T47D (cell line): ENCODE measurements at places on chromosomes 12 and 14.

- DNase-seq: no peak
Observed at GRCh38 chr12:1171657-1172408, 180.8 kb downstream of the ERC1 start.

DNA sequence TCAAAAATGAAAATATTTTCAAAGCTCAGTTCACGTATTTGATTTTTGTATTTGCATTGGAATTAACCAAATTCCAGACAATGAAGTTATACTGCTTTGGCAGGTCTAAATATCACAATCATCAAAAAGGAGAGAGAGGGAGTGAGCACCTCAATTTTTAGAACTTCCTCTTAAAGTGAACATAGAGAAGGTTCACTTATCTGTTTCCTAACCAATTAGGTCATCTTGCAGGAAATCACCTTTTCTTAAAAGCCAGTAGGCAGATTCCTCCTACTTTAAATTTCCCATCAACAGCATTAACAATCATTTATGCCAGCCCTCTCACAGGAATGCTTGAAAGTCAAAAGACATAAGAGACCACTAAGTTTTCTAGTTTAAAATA is 388.7 kb downstream of the ZFP36L1 start:
- no peak for DNase-seq

GRCh38 chr12:98821232-98821631 is 176.1 kb downstream of the APAF1 start:
- DNase-seq: no peak

GRCh38 chr12:911191-911826 is 38.2 kb downstream of the RAD52 start:
- no peak for DNase-seq

- DNase-seq: no peak
Observed at GRCh38 chr12:124389138-124389724, 94.3 kb downstream of the RFLNA start.

DNA sequence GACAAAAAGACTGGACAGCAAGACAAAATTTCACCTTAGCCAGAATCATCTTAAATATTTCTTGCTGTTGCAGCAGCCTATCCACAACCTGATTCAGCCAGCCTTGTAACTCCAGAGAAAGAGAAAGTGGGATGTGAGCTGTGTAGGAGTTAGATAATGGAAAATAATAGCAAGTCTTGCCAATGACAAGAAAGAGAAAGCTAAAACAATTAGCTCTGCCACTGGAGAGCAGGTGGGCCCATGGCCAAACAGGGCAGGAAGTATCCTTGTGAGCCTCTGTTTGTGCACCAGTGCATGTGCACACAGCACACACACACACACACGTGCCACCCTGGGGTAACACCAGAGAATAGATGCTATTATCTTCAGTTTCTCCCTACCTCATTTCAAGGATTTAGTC is 106.0 kb upstream of the CCDC196 start:
- no peak for DNase-seq

- DNase-seq: no peak
Observed at GRCh38 chr12:68359674-68360073, 27.5 kb upstream of the MDM1 start.

DNA sequence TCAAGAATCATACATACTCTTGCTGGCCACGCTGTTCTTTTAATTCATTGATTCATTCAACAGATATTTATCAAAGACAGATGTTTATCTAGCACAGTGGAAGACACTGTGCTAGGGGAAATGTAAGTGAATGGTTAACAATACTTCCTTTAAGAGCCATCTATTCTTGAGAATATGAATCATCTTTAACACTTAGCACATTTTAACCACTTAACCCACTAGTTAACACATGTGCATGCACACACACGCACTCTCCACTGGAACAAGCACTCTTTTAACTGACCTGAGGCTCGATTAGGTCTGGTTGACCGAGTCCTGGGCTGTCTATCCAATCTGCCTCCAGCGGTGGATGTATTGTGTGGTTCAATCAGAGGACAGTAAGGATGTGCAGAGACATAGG is 34.6 kb downstream of the LMNTD1 start:
- DNase-seq: peak; percentile 27

GRCh38 chr14:44897845-44898151 is 63.9 kb downstream of the KLHL28 start:
- no peak for DNase-seq

- peak; percentile 33 for DNase-seq
Observed at GRCh38 chr14:49306152-49306751, 279.9 kb downstream of the RPS29 start.

DNA sequence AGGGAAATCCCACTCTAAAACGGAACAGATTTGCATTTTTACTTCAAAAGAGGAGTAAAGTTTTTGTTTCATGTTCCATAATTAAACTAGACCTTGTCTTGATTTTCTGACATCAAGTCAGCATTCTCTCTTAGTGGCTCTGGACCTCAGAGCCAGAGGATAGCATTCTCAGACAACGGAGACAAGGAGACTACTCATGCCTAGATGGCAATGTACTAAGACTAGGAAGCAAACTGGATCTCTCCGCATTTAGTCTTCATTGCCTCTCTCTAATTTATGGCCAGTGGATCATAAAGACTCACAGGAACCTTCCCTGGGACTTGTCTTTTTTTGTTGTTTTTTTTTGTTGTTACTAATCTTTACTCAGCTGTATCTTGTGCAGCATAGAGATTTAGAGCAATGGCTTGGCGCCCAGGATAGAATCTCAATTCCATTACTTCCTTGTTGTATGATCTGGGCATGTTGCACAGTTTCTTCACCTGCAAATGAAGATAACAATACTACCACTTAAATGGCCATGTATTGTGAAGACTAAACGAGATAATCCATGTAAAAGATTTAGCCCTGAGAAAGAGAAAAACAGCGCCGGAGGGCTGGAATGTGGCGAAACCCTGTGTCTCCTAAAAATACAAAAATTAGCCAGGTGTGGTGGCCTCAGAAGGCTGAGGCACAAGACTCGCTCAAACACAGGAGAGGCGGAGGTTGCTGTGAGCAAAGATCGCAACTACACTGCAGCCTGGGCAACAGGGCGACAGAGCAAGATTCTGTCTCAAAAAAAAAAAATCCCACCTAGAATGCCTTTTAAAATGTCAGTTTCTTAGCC is 4.0 kb upstream of the GEMIN2 start:
- peak; percentile 26 for DNase-seq

DNA sequence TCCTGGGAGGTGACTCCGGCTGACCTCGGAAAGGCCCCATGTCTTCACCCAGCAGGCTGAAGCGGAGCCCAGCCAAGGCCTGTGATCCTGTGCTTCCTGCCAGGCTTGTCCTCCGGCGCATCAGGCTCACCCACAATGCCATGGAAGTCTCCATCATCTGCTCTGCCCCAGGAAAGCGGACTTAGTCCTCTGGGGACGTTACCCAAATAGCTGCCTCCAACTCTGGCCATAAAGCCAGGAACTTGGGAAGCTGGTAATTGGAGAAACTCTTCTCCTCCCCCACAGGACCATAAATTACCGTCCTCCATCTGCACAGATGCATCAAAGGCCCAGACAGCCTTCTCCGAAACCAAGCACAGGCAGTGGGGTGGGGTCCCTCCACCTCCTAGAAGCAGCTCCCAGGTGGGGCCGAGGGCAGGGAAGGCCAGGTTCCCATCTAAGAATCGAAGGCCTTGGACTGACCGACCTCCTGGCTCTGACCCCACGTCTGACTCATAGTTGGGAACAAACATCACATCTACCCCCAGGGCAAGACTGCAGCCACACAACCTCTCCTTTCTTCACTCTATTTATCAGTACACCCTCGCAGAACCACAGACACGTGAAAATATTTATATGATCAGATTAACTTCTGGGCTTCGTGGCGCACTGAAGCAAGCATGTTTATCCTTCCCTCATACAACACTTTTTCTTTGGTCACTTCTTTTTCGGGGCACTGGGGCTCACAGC is 56.4 kb downstream of the PITPNM2 start:
- peak; percentile 71 for DNase-seq

DNA sequence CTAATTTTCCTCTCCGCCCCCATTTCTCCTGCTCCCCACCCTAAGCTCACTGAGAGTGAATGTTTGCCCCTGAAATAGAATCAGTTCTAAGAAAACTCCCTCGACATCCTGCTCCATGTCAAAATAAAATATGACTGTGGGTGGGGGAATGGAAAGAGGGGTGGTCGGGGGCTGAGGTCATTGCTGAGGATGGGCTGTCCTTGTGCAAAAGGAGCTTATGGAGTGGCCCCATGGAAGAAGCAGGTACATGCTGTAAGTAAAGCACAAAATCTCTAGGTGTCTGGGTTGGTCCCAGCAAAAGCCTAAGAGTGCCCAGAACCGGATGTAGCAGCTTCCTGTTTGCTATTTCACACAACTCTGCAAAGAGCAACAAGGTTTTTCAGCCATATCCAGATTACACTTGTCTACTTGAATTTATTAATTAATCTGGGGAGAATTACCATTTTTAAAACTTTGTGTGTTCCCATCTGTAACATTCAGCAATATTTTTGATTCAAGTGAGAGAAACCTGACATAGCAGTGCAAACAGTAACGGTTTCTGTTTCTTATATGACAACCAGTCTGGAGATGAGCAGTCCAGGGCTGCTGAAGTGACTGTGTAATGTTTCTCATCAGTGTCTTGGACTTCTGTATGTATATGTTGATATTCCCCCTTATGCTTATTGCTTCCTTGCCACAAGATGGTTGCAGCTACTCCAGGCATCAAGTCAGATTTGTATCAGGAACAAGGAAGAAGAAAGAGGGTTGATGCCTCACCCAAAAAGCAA is 40.4 kb upstream of the GZMB start:
- no peak for DNase-seq

DNA sequence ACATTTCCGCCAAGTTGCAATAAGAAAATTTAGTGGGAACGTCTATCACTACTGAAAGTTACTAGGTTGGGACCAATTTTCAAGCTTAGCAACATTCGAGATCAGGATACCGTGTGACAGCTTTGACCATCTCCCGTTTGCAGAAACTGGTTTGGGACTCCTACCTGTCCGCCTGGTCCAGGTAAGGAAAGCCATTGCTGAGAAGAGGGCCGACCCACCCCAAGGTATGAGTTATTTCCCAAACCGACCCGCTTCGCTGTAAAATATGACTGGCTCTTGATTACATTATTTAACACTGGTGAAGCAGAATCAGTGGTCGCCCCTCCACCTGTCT is 271 bp downstream of the DNAI7 start:
- DNase-seq: no peak

DNA sequence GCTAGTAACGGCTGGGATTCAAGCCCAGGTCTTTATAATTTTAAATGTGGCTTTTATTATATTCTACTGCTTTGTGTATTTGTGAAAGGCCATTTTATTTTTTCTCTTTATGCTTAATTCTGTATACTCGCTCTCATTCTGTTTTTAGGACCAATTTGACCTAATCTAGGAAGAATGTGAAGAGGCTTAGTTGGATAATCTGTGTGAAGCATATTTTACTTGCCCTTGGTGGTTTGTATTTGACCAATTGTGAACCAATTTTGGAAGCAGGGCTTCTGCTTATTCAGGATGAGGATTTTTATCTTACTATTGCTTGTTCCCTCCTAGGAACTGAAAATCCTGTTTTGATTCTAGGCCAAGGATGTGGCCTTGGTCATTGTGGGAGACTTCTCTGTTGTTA is 113.1 kb downstream of the TTC6 start:
- no peak for DNase-seq

GRCh38 chr12:125376422-125376821 is 311.2 kb downstream of the AACS start:
- no peak for DNase-seq

DNA sequence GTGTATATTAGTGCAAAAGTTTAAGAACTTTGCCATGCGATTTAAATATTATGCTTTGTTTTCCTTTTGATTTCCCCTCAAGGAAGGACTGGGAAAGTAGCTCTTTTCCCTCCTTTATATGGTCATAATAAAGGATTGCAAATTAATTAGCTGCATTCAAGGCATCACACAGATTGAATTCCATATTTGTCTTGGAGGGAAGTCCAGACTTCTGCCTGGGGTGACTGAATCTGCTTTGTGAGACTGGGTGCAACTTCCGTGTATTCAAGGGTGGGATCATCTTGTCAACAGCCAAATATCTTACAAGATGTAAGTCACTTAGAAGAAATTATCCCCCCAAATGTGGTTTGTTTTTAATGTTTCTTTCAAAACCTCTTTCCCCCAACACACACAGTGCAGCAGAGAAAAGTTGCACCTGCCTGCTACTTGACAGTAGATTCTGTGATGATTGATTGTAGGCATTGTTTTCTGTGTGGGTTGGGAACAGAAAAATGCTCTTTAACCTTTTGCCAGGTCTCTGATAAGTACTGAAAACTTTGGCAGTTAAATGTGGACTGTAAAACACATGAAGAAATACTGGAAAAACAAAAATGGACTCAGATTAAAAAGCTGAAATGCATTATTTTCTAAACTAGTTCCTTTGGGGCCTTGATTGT is 28.4 kb downstream of the STK38L start:
- DNase-seq: no peak
